ENCODE measurements at places on chromosomes 1 and 21.

- no peak for DNase-seq
These were observed 653 bp downstream of the CASP9 start for GRCh38 chr1:15523104-15524020.

DNA sequence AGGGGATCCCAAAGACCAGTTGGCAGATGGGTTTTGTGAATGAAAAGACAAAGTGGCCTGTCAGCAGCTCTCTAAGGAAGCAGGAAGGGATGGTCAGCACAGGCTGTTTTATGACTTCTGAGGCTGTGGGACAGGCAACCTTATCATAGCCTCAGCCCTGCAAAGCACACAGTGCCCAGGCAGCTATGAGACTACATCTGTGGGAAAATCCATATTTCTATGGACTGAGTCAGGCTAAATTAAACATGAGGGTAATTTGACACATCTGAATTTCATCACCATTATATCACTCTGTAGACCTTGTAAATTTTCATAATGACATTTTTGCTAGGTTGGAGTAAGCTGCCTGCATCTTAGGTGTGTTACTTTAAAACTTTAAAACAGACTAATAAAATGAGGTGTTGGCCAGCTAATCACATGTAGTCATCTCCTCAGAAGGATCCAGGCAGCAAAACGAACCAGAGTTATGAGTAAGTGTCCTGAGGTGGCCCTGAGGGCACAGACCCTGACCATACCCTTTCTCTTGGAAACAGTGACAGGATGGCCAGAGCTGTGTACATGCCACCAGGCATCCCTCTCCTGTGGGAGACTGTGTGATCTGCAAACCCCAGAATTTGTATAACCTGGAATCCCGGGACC, 14.6 kb downstream of the NGF start:
- no peak for DNase-seq

DNA sequence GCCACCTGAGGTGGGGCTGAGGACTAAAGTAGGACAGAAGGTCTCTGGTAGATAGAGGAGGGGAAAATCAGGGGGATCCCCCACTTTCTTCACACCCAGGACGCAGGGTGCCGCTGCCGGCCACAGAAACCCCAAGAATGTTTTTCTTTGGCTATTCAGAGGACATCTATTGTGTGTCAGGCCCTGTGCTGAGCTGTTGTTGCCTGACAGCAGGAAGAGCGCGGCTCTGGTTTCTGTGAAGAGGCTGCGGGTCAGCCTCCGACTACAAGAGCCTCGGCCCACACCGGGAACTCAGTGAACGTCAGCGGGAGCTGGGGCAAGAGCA, 407 bp upstream of the PIGV start:
- no peak for DNase-seq

- no peak for DNase-seq
These were observed 41.9 kb downstream of the WNT9A start for GRCh38 chr1:227905573-227906487.

DNA sequence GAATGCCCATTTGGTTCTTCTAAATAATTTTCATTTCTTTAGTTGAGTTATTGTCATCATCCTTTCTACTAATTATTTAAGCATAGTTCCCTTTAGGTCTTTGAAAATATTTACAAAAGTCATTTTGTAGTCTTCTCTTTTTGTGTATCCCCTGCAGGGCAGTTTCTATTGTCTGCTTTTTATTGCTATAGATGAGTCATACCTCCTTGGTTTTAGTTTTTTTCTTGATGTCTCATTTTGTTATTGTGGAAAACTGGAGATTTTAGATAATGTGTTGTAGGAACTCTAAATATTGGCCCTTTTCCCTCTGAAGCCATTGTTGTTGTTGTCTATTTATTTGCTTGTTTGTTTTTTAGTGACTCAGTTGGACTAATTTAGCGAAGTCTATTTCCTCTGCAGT, 387.9 kb downstream of the NUF2 start:
- no peak for DNase-seq

DNA sequence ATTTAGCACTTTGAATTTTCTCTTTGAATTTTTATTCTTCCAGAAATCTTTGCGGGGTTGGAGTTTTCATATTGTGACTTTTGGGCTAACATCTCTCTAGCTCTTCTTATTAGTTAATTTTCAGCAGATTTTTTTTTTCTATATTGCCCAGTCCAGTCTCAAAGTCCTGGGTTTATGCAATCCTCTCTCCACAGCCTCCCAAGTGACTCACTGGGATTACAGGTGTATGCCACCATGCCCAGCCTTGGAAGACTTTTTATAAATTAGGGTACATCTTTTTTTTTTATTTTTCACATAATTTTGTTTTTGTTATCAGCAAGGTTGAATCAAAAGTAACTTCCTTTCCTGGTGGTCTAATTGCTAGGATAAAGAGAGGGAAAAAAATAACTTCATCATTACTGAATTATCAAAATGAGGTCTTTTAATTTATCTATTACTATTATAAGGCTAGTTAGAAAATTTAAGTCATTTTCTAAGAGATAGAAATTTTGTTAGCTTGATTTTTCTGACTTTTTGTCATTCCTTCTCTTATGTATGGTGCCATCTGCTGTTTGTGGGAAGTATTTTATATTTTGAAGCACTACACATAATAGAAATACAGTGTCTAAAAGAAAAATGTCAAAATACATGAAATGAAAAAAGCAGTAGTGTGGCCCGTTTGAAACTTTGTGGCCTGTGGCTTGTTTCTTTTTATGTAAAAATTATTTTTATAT, 273.4 kb upstream of the CACYBP start:
- peak; percentile 5 for DNase-seq

GRCh38 chr1:181356505-181357340, 126.6 kb upstream of the CACNA1E start:
- DNase-seq, result no peak

GRCh38 chr1:106962591-106962990, 93.9 kb upstream of the PRMT6 start:
- DNase-seq, result no peak

GRCh38 chr1:85258536-85259117, 835 bp downstream of the C1orf52 start:
- DNase-seq, result peak; percentile 34

Measured in NCI-H524 (cell line).